ENCODE measurements at places on chromosomes 1 and 21.

DNA sequence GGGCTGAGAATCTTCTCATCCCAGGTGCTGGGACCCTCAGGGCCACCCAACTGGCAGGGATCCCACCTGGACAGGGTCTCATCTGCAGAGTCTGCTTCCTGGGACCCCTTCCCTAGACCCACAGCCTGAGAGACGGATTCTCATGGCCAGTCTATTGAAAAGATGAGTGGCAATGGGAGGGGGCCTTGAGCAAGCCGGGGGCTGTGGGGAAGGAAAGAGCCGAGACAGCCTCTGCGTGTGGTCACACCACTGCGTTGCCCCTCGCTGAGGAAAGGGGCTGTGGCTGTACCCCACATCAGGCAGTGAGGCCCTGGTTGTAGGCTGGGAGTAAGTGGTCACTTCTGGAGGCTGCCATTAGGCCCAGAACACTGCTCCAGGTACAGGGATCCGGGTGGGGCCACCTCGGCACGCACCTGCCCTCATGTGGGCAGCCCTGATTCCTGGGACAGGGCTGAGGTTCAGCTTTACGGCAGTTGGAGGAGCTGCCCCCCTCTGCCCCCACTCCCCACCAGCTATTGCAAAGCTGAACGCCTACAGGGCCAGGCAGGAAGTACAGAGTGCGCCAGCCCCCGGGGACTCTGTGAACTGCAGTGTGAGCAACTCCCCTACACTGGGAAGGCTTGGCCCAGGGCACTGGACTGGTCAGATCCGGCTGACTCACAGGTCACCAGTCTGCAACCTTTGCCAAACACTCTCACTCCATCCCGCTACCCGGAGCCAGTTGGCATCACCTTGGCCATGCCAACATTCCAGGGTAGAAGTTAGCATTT, 106.9 kb downstream of the RIPK4 start:
- peak; percentile 86 for DNase-seq

GRCh38 chr1:161484613-161485012, 20.6 kb upstream of the FCGR2A start:
- no peak for DNase-seq

DNA sequence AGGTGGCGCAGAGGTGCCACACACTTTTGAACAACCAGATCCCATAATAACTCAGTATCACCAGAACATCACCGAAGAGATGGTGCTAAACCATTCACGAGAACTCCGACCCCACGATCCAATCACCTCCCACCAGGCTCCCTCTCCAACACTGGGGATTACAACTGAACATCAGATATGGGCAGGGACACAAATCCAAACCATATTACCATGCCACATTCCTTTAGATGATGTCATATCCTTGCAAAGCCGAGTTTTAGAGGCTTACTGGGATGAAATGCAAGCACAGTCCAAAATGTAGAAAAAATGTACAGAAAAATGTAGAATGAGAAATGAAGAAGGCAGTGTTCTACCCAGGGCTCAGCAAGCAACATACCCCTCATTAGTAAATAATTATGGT, 64.7 kb downstream of the SGIP1 start:
- DNase-seq, result no peak

DNA sequence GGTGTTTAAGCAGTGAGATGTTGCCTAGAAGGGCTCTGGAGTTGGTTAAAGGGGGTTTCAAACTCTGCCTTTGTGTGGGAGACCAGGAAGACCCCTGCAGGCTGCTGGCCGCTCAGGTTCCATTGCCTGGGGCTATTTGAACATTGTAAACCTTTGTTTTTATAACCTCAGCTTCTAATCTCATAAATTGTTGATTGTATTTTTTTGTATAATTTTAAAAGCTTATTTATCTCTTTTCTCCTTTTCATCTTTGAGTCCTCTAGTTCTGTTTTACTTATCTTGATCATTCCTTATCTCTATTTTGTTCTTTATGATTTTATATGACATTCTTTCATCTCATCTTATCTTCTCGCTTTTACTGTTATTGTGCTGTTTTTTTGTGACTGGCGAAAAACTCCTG, 45.5 kb upstream of the SOX13 start:
- no peak for DNase-seq

DNA sequence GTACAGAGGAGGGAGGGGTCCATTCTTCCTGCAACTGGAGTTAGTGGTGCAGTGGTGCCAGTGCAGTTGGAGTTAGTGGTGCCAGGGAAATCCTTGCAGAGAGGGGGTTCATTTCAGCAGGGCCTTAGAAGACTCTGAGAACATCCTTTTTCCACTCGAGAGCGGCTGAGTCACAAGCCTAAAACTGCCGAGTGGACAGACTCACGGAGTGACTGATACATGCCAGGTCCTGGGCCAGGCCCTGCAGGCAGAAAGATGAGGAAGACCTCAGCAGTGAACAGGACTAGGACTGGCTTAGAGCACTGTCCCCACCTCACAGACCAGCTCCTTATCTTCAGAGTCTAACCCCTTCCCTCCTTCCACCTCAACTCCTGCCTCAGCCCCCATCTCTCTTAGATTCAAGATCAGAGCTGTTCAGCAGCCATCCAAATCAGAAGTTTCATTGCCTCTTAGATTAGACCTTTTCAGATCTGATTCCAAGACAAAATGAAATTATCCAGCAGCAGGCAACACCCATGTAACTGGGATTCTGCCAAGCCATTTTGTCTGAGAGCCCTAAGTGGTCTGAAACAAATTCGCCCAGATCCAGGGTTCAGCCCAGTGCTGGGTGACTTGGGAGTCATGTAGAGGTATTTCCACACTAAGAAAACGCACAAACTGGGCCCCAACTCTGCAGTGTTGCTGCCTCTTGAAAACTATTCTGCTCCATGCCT, 12.7 kb upstream of the IKBKE start:
- peak; percentile 17 for DNase-seq

DNA sequence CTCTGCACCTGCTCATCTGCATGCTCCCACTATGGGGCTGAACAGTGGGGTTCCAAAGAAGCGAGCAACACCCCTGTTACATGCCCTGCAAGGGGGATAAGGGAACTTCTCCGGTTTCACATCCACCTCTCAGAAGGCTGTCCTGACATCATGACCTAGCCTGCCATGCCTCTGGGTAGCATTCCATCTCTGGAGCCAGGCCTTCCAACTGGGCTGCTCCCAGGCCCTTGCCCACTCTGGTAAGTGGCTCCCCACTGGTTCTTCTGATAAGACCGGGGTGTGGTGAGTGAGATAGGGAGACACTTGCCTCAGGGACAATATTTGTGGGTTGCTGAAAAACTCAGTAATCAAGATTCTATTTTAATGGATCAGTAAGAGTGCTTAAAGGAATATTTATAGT, 57.8 kb downstream of the KCNJ15 start:
- DNase-seq, result no peak

DNA sequence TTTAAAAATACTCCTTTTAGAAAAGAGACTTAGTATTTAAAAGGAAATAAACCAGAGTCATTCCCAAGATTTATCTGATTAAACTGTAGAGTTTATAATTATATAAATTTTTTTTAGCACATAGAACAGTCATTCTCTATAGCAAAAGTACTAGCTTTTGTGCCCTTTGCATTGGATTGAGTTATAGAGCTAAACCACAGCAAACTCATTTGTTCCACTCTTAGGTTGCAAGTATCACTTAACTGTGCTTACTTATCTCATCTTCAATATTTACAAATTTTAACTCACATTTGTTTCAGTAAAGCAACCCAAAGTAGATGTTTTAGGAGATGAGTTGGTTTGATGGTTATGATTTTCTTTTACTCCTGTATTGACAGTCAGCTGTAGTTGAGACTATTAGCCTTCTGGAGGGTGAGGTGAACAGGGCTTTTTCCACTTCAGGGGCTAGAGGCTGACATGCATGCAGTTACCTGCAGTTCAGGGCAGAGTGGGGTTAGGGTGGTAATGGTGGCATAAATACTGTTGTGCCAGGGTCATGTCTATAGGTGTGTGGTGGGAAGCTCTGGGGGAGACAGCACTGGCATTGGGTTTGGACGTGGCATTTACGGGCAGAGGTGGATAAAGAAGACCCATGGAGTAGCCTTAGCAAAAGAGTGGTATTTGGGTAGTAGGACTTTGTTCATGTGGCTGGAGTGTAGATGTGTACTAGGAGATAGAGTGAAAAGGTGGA, 42.1 kb downstream of the DYRK1A start:
- no peak for DNase-seq

DNA sequence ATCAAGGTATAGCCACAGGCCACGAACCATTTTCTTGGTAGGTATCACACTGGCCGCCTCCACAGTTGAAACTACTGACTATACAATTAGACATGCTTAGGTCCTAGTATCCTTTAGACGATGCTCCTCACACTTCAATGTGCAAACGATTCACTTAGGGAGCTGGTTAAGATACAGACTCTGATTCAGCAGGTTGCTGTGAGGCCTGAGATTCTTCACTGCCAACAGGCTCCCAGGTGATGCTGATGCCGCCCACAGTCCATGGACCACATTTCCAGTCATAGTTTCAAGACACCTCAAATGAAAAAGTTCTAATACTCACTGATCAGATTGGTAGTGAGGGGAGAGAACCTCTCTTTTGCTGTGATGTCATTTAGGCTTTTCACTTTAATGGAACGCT, 6.8 kb downstream of the ATP5PO start:
- no peak for DNase-seq

GRCh38 chr1:5312862-5313261, 658.5 kb downstream of the AJAP1 start:
- no peak for DNase-seq

GRCh38 chr1:235250430-235250829, 77.5 kb downstream of the ARID4B start:
- DNase-seq, result no peak

DNA sequence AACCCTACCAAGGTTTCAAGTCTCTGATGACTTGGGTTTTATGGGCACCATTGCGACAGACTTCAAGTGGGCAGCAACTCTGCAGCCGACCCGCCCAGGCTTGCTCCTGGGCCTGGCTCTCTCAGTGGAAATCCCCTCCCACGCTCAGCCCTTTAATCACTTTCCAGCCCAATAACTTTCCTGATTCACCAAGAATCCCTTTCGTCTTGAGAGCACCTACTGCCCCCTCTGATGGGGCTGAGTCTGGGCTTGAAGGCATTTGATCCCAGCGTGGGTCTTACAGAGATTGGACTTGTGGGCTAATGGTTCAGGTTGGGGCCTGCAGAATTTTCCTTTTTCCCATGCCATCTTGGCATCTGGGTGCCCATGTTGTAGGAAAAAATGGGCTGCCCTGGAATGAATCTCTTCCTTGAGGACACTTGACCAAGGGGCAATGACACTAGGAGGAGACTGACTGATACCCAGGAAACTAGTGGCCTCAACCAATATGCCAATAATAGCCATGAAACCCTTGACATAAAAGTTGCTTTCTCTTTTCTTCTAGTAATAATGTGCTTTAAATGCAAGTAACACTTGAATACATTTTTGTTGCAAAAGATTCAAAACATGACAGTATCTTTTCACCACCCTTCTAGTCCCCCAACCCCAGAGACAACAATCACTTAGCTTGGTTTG, 7.8 kb upstream of the PHLDA3 start:
- DNase-seq, result no peak

GRCh38 chr1:38046333-38046883, at the start of gene POU3F1:
Gene POU3F1 (minus strand): TSS chr1:38046793. CDS start chr1:38046743, 50 bp downstream.
- DNase-seq, result no peak

- DNase-seq, result no peak
Observed at GRCh38 chr1:78291418-78291817, 199.4 kb upstream of the PTGFR start.

GRCh38 chr1:59520827-59521418, 224.0 kb downstream of the FGGY start:
- no peak for DNase-seq

GRCh38 chr1:178745260-178745659, 20.2 kb downstream of the RALGPS2 start:
- no peak for DNase-seq

DNA sequence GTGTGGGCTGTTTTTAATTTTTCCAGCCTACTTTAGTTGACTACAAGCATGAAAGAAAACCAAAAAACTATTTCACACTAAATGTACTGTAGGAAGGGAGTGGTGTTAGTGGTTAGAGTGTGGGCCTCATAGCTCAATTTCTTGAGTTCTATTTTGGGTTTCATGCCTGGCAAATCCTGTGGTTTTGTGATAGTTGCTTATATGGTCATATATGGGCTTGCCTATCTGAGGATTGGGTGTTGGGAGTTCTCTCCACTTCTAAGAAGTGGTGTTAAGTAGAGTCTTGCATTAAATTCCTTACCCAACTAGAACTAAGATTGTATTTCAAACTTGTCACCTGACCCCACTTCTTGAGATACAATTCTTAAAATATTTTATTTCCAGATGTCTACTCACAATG, 37.8 kb upstream of the COL11A1 start:
- DNase-seq, result no peak

- DNase-seq, result no peak
Observed at GRCh38 chr1:53653200-53653575, 85.8 kb downstream of the GLIS1 start.

DNA sequence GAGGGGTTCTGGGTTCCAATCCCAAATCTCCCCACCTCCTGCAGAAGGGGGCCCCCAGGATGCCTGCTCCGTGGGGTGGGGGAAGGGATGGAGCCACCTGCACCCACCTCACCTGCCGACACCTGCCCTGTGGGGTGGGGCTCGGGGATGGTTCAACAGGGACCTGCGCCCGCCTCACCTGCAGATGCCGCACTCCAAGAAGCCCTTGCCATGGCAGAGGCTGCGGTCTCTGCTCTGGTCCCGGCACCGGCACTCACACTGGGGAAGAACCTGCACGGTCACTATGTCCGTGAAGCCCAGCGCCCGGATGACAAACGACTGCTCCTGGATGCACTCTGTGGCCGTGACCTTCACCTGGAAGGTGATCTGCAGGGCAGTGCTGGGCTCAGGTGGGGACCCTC, 18.1 kb upstream of the PTTG1IP start:
- DNase-seq, result no peak

DNA sequence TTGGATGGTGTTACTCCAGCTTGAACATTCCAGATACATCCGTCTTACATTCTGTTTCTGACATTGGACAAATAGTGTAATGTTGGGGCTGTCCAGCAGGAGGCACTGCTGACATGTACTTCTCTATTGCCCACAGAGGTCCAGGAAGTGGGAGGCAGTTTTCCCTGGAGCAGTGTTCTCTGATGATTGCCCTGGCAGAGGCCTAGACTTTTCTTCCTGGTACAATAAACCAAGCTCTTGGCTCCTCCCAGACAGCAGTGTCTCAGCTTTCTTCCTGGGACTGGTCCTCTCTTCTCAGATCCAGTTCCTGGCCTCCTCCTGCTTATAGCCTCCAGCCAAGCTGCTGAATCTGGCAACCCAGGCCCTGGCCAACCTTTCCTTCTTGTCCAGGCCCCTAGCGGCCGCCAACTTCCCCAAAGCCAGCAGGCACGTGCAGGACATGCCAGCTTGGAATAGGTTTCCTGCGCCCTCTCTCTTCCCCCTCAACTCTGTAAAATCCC, 14.9 kb upstream of the IFNLR1 start:
- peak; percentile 89 for DNase-seq

DNA sequence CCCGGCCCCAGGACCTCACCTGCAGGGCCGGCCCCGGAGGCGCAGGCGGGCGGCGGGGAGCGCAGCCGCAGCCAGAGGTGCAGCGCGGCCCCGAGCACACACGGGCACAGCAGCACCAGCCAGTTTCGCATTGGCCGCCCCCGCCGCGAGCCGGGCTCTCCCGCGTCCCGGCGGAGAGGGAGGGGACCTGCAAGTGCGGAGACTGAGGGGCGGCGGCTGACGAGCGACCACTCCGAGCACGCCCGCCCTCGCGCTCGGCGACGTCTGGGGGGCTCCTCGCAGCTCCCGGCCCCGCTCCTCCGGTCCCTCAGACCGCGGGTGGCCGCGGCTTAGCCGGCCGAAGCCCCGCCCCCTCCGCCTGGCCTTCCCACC, at the start of gene B3GALNT2:
Gene B3GALNT2 (minus strand): TSS at position 331 of the 372 bp plus-strand sequence. CDS start 200 bp downstream, at position 131.
- no peak for DNase-seq

GRCh38 chr1:7726623-7727022, 44.5 kb upstream of the VAMP3 start:
- DNase-seq, result no peak

- DNase-seq, result no peak
Observed at GRCh38 chr1:234863551-234863971, 253.6 kb upstream of the IRF2BP2 start.

All from PC-9 (cell line).